ENCODE measurements at places on chromosomes 1 and 21. TPM values are rescaled to one million over a fixed set of nuclear protein-coding genes. Genes with fewer than 3 reads are reported as not detected.

GRCh38 chr1:32960819-32961355, 3.7 kb downstream of the RNF19B start:
- H3K4me3 ChIP-seq = peak overlapping the region; percentile 30
- peaks cover 39% of the 10 kb centered on the region for H3K4me1 ChIP-seq
- H3K27me3 ChIP-seq = no peaks in the 10 kb centered on the region
- DNase-seq = no peak
- H3K36me3 ChIP-seq = no peaks in the 10 kb centered on the region

DNA sequence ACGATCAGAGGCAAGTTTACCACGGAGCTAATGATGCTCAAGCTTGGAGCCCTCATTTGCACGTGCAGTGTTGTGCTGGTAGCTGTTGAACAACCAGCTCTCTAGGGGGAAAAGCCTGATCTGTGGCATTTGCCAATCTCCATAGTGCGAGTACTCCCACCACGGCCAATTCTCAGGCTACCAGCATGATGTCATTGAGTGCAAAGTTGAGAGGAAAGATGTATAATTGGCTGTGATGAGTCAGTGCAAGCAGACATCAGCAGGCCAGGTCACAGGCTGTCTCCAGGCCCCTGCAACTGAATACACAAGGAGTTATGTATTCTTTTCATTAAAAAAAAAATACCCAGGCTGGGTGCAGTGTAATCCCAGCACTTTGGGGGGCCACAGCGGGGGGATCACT, 233.1 kb upstream of the VAMP3 start:
- H3K4me3 ChIP-seq = no peak overlapping the region
- H3K27me3 ChIP-seq = no peaks in the 10 kb centered on the region

GRCh38 chr1:234505769-234506102, 26.8 kb upstream of the TARBP1 start:
- no peak overlapping the region for H3K27ac ChIP-seq
- DNase-seq = no peak
- H3K4me3 ChIP-seq = no peak overlapping the region
- no peaks in the 10 kb centered on the region for H3K36me3 ChIP-seq

Gene C1QB
- not detected for total RNA-seq

DNA sequence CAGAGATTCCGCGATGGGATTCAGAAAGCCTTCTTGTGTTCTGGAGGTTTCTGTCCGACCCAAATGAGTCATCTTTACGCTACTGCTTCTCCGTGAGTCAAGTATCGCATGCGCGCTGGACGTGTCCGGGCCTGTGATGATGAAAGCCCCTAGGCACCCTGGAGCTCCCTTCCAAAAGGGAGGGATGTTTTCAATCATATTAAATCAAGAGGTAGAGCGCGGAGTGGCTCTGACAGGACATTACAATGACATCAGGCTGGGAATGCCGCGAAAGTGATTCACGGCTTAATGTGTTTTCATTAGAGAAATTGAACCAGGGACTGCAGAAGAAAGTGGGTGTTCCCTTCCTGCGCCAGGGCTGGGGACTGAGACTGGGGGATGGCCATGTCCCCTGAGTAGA, 48.5 kb downstream of the AJAP1 start:
- no peak for DNase-seq
- no peaks in the 10 kb centered on the region for H3K4me1 ChIP-seq
- H3K4me3 ChIP-seq = no peak overlapping the region
- H3K27me3 ChIP-seq = no peaks in the 10 kb centered on the region

- H3K4me1 ChIP-seq = no peaks in the 10 kb centered on the region
- H3K27ac ChIP-seq = no peak overlapping the region
- DNase-seq = no peak
- no peaks in the 10 kb centered on the region for H3K36me3 ChIP-seq
- no peak overlapping the region for H3K4me3 ChIP-seq
- H3K27me3 ChIP-seq = peaks cover 5% of the 10 kb centered on the region
Measured at GRCh38 chr1:234132795-234133194, 228.3 kb downstream of the SLC35F3 start.

Gene MRAP
- not detected for total RNA-seq

GRCh38 chr1:218459450-218459849, 114.3 kb downstream of the TGFB2 start:
- H3K4me1 ChIP-seq = no peaks in the 10 kb centered on the region
- H3K4me3 ChIP-seq = no peak overlapping the region
- DNase-seq = no peak
- no peak overlapping the region for H3K27ac ChIP-seq
- H3K27me3 ChIP-seq = no peaks in the 10 kb centered on the region

Gene TEX38
- not detected for total RNA-seq

GRCh38 chr1:106944721-106945120, 111.8 kb upstream of the PRMT6 start:
- H3K4me1 ChIP-seq = no peaks in the 10 kb centered on the region
- no peaks in the 10 kb centered on the region for H3K36me3 ChIP-seq
- H3K27me3 ChIP-seq = no peaks in the 10 kb centered on the region

DNA sequence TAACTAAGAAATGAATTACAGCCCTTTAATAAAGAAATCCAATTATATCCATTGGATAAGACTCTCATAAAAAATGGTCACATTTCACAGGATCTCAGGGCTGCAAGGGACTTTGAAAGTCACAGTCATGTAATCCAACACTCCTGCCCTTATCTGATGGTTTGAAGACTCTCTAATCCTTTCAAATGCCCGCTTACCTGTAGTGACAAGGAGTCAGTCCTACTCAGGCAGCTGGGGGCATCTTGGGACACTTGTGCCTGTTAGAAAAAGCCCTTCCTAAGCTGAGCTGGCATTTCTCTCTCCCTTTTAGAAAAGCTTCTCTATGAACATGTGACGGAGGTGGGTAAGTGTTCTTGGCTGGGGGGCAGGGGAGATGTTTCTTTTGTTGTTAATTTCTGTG, 11.0 kb upstream of the ZNF691 start:
- DNase-seq = no peak
- H3K36me3 ChIP-seq = no peaks in the 10 kb centered on the region
- H3K4me1 ChIP-seq = no peaks in the 10 kb centered on the region

Gene C1orf21
- total RNA-seq = 0.59 TPM
